GM06990 (cell line): ENCODE measurements at places on chromosomes 11 and 22.

DNA sequence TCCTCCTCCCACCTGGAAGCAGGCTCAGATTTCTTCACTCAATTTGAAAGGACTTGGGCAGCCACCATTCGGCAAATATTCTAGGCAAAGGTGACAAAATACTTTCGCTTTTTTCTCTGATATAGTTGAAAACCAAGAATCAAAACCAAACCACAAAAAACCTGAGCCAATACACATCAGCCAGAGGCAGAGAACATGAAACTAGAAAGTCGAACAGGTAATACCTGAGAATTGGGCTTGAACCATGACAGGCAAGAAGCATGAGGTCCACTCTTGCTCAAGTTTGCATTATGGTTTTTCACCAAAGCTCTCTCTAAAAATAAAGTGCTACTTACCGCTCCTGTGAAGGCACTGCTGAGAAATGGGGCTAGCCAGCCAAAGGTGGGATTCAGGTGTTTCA, 26.2 kb upstream of the LDLRAD3 start:
- DNase-seq = no peak

DNA sequence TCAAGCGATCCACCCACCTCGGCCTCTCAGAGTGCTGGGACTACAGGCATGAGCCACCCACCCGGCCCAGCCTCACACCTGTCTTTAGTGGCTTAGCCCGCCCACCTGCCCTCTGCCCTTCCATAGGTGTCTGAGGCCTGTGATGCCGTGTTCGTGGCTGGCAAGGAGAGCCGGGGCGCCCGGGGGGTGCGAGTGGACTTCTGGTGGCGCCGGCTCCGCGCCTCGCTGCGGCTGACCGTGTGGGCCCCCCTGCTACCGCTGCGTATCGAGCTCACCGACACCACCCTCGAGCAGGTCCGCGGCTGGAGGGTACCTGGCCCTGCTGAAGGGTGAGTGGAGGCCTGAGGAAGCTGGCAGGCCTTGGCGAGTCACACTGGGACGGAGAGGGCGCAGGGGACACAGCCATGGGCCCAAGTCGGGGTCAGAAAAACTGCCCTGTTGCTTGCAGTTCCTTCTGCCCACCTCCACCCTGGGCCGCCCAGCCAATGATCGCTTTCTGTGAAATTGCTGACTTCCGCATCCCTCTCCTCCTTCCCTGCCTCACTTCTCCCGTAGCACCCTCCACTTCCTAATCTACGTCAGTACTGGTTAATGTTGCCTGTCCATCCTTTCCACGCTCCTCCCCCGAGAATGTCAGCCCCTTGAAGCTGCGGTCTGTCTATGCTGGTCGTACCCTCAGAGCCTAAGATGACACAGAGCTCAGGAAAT, 9.3 kb downstream of the TMEM132A start:
- DNase-seq = peak; percentile 28

DNA sequence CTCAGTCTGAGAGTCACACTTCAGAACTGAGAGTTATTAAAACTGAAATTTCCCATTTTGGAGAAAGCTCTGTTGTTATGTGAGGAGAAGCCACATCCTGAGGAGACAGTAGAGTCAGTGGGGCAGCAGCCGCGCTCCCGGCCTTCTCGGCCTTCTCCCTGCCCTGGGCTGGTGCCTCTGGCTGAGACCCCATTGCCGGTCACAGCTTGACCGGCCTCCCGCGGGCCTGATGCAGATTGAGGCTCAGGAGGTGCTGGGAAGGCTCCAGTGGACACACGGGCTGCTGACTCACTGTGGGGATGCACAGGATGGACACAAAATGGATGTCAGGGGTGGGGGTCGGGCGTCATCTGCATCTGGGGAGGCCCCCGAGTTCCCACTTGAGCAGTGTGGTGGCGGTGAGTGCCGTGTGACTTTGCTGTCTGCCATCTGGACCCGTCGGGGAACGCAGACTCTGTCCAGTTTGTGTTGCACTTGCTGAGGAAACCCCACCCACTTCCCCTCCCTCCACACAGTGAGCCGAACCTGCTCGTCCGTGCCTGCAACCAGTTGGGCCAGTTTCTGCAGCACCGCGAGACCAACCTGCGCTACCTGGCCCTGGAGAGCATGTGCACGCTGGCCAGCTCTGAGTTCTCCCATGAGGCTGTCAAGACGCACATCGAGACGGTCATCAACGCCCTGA, 50.1 kb downstream of the MUC6 start:
- no peak for DNase-seq

- DNase-seq = no peak
Observed at GRCh38 chr11:19691815-19692500, 20.7 kb upstream of the NAV2 start.

DNA sequence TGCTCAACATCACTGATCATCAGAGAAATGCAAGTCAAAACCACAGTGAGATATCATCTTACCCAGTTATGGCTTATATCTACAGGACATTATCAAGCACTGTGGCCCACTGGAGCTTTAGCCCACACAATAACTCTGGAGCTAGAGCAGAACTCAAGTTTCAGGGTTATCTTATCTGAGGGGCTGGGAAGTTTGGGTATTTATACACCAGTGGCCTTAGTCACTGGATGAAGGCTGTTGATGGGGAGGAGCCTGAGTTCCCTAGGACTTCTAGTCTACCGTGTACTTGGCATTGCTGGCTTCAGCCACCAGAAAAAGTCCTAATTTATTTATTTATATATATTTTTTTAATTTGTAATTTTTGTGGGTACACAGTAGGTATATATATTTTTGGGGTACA, 19.3 kb downstream of the HSD17B12 start:
- DNase-seq = no peak

GRCh38 chr11:68033708-68034045, 3.2 kb downstream of the NDUFS8 start:
- DNase-seq = no peak

DNA sequence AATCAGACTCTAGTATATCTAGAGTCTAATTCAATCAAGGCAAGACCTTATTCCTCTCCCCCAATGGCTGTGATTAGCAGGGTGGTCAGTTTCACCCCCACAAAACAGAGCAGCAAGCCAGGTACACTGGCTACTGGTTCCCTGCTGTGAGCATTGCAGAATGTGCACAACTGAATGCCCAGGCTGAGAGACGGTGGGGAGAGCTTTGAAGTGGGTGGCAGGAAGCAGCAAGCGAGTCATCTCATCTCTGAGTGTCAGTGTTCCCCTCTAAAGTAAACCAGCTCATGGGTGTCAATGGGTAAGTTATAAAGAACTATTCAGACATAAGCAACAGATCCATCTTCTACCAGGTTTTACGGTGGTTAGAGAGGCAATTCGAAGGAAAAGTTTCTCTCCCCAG, 37.6 kb downstream of the GAB4 start:
- no peak for DNase-seq

GRCh38 chr11:28871090-28871489, 762.9 kb downstream of the METTL15 start:
- no peak for DNase-seq

DNA sequence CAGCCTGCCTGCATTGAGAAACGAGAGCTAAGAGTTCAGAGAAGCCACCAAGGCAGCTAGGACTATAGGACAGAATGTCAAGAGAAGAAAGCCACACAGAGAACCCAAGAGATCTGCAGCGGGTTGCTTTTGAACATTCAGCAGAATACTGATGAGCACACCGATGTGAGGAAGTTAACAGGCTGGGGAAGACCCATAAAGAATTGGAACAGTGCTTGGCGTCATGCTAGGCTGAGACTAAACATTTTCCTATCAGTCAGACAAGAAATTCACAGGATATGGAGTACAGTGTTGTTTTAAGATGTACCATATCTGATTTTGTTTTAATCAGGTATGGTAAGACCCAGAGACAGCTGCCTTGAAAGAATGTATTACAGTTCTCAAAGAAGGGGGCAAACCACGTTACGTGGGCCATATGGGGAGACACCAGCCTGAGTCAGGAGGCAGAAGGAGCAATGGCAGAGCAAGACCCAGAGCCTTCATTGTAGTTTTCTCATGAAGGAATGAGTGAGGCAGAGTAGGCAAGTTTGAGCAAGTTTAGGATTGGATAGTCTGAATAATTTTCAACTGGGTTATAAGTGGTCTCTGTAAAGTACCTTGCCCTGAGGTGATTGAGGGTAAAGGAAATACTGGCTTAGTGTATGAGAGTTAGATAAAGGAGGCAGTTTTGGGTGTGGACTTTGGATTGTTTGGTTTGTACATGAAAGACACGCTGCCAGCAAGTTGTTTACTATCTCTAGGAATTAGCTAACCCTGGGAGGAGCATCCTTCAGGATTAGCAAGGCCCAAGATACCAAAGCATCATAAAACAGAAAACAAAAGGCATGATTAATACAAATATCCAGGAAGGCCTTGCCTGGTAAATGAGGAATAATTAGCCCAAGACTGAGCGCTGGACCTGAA, 14.3 kb downstream of the LRRC75B start:
- no peak for DNase-seq

DNA sequence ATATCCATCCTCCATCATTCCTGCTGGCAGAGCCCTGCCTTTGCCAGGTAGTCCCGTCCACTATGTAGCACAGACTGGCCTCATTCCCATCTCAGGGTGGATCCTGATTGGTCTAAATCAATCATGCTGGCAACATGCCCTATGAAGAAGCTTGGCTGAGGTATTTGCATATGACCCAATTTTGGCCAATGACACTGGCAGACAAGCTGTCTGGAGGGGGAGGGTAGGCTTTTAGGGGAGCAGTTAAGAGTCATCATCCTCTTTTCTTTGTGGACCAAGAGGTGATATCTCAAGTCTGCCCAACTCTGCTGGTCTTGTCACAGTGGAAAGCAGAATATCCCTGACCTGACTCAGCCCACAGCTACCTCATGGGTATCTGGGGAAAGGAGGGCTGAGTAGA, 5.1 kb downstream of the CCDC89 start:
- DNase-seq = no peak

DNA sequence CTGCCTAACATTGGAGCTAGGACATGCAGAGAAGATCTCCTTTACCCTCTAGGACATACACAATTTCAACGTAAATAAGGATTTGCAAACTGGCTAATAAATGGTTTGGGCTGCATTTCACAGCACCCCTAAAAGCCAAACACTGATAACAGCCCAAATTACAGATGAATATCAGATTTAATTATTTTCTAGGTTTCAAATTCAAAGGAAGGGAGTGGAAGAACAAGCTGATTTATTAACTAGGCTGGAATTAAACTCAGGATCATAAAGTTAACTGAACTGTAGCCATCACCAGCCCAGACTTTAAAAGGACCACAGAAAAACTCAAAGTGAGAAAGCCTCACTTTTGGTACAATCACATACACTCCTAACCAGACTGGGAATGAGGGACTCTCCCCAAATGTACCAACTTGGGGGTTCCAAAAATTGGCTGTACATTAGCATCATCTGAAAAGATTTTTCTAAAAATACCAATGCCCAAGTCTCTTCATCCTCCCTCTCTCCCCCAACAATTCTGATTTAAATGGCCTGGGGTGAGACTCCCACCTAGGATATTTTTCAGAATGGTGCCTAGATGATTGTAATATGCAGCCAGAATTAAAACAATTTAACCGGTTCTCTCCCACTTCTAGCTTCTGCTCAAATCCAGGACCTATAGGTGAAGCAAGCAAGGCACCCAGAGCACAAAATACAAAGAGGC, 43.5 kb downstream of the SYTL2 start:
- DNase-seq = no peak

DNA sequence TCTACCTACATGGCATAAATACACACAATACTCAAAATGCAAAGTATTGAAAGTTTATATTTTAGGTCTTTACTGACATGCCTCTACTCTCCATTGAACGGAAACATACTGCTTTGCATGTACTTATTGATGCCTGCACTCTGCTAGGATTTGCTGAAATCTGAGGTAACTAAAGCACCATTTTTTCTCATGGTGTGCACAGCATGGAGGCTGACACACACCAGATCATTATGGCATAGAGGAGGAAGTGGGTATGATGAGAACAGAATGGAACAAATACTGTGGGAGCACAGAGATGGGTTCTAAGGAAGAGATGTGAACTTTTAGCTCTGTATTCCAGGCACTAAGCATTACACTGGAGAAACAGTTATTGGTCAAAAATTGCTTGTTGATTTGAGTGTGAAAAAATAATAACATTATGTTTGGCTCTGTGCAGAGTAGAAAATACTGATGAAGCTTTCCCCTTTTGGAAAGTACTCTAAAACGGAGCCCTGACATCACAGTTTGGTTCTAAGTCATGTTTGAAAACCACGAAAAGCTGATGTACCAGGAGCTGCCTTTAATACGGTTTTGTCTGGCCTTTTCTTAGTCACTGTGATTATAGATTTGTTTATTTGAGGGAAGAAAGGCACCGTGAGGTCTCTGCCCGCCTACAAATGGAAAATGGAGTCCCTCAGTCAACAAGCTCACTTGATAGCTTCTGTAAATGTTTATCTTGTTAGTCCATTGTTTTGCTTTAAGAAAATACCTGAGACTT, 5.6 kb downstream of the OR52R1 start:
- no peak for DNase-seq

- DNase-seq = no peak
Observed at GRCh38 chr11:32198053-32198452, 107.2 kb downstream of the RCN1 start.

- no peak for DNase-seq
Observed at GRCh38 chr11:127709960-127710359, 709.4 kb upstream of the KIRREL3 start.

DNA sequence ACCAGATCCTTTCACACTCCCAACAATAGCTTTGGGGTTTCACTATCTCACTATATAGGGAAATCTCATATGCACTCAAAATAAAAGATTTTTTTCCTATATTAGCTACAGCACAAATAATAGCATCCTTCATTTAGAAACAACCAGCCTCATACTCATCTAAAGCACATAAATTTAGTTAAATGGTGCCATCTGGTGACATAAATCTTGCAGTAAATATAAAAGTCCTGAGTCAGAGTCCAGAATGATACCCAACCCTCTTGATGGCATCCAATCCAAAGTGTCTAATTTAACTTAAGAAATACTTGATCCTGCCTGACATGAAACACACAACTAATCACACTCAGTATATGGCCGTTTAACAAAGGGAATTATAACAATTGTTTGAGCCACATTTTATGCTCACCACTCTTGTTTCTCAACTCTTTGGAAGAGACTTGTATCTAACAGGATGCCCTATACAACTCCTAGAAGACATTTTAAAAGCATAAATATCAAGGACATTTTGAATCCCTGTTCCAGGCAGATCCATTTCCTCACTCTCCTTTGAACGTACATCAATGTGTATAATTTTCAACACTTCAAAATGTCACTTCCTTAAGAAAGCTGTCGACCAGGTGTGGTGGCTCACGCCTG, 36.2 kb downstream of the DLG2 start:
- no peak for DNase-seq

DNA sequence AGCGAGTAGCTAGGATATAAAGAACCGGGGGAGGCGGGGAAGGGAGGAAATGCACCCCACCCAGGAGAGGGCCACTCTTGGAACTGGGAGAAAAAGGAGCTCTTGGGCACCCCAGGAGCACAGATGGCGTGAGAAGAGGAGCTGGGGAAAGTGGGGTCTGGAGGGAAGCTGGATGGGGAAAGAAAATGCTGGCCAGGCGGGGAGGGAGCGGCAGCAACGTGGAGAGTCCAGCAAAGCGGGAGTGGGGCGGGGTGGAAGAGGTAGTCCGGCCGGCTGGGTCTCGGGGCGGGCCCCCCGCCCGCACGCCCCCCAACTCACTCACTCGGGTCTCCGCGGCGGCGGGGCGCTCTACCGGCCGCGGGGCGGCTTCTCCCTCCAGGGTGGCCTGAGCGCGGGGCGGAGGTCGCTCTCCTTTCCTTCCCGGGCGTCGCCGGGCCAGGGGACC, 522 bp downstream of the TOB2 start:
- no peak for DNase-seq
